ENCODE measurements at places on chromosomes 12 and 14.

DNA sequence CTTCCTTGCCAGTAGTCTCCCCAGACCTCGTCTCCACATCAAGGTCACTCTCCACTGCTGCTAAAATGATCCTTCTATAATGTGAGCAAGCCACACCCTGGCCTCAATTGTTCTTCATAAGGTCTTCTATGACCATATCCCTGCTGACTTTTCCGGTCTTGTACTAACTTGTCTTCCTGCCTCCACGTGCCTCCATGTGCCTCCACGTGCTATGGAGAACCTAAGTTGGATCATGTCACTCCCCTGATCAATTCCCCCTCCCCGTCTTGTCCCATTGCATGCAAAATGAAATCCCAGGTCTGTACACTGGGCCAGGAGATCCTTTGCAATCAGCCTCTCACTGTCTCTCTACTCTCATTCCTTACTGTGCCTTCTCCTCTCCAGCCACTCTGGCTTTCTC is 110.6 kb downstream of the TTC8 start:
- DNase-seq: no peak

DNA sequence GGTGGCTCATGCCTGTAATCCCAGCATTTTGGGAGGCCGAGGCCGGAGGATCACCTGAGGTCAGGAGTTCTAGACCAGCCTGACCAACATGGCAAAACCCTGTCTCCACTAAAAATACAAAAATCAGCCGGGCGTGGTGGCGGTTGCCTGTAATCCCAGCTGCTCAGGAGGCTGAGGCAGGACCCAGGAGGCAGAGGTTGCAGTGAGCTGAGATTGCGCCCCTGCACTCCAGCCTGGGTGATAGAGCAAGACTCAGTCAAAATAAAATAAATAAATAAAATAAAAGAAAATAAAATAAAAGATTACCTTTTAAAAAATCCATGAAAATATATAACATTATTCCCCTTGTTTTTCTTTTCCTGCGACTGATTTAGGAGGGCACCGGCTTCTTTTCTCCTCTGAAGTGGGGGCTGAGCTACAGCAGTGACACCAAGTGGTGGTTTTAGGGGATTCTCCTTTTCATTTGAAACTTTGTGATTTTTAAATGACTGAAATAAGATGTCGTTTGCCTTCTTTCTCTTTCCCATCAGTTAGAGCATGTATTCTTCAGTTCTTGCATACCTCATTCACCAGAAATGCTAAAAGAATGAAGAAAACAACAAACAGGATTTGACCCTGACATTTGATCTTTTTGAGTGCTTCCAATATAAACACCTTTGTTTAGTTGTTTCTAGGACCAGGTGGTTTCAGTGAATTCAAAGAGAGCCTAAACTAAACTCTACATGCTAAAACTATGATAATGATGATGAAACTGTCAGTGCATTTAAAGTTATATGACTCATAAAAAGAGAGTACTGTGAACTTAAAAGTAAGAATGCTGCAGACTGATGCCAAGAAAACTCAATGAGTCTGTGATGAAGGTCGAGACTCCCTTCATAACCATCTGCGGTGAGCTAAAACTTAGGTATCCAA is 22.6 kb upstream of the PKP2 start:
- DNase-seq: no peak

DNA sequence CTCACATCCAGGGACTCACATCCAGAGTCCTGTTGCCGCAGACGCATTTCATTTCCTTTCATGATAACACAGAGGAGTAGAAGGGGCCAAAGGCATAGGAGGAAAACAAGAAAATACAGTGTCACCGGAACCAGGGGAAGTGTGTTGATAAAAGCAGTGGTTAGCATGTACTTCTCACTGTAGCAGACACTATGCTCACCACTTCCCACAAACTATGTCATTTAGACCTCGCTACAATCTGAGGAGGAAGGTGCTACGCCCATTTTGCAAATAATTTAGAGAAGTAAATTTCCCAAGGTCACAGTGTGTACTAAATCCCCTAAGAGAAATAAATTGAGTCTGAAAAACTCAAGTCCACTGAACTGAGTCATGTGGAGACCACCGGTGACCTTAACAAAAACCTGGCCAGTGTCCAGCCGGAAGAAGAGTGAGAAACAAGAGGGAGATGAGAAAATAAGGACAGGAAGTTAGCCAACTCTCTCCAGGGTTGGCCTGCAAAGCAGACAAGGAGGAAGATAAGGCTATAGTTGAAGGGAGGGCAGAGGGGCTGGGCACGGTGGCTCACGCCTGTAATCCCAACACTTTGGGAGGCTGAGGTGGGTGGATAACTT is 25.8 kb upstream of the TMCC3 start:
- no peak for DNase-seq

- DNase-seq: no peak
Observed at GRCh38 chr14:31492759-31493498, 5.1 kb upstream of the GPR33 start.

GRCh38 chr12:1518591-1519516 is 75.5 kb downstream of the FBXL14 start:
- no peak for DNase-seq

DNA sequence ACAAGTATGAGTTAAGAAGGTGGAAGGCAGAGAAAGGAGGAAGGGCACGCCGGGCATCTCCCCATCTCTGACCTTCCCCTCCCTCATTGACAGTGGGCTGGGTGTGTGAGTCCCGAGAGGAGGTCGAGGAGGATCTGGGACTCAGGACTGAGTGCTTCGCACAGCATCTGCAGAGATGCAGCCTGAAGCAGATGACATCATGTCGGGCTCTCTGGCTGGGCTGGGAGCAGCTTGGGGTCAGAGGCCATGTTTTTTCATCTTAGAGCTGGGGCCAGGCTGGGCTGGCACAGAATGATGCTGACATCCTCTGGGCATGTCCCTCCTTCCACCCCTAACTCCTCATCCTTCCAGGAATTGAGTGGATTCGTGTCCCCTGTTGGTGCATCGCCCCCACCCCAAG is 43.5 kb downstream of the CMKLR1 start:
- DNase-seq: no peak

- no peak for DNase-seq
Observed at GRCh38 chr14:47660158-47660557, 15.2 kb downstream of the MDGA2 start.

GRCh38 chr14:75090353-75090752 is 20.9 kb downstream of the ZC2HC1C start:
- no peak for DNase-seq

DNA sequence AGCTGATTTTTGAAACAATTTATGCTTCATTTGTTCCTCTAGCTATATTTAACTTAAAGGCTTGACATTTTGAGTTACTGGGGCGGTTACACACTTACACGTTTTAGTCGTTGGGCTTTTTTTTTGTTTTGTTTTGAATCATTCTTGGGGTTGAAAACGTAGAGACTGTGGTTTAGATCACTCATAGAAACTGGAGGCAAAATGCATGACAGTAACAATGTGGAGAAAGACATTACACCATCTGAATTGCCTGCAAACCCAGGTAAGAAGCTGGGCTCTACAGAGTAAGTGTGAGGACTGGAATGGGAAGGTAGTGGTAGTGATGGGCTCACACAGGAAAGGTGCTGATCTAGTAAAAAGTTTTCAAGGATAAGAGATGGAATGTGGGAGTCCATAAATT is at the start of gene CLEC2D:
TSS of gene CLEC2D (plus strand) at position 180 of the 400 bp plus-strand sequence. CDS start at position 202, 22 bp downstream.
- no peak for DNase-seq

DNA sequence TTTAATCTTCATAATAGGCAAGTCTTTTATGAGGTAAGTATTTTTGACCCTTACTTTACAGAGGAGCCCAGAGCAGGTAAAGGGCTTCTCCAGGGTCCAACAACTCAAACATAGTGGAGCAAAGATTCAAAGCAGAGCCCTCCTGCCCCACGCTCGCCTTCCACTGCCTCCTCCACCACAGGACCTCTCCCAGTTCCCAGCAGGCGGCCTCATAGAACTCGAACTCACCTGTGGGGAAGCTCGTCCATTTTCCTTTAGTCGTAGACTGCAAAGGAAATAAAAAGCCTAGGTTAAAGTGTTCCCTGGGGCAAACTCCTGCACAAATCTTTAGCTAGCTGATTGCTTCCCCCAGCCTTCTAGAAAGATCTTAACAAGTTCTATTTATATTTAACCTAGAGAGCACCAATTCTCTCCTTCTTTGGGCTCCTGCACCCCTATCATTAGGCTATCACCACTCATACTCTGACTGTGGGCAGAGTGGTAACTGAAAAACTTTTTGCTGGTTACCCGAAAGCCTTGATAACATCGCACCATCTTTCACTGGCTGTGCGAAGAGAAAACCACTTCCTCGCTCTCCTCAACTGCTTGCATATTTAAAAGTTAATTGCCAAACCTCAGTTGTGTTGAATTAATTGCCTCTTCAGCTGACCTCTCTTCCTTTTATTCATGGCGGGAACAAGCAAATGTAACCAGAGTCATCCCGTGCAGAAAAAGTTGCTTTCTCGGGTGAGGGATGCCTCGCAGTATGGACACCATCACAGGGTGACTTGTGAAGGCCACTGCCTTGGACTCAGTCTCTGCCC is 299.6 kb downstream of the DPF3 start:
- DNase-seq: no peak

DNA sequence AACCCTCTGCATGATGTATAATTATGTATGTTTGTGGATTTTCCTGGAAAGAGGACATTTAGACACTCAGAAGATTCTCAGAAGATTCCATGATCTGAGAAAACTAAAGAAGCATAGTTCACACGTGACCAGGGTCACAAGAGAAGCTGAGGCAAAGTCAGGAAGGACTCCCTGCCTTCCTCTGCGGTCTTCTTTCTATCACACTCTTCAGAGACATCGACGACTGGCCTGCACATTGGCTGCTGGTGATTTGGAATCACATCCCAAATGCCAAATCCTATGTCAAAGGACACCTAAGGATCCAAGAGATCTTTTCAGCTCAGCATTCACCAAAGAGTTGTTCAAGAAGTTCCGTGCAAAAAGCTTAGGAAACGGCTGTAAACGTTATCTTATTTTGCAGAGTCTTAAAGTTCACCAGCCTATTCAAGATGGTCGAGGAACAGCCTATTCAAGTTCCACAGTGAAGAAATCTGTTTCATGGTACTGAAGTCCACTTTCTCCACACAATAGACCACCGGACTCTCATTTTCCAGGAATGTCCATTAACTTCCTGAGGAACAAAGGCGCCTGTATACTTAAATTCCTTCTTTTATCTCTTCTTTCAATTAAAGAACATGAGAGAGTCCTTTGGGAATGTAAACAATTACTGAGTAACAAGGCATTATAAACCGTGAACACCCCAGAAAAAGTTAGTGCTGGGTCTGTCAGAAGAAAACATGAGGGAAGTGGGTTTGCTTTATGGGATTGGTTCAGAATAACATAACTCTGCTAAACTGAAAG is 42.1 kb downstream of the IGF1 start:
- DNase-seq: no peak

- peak; percentile 52 for DNase-seq
Observed at GRCh38 chr12:5720381-5721005, 224.6 kb downstream of the ANO2 start.

GRCh38 chr12:62299617-62300016 is 39.4 kb downstream of the USP15 start:
- no peak for DNase-seq

DNA sequence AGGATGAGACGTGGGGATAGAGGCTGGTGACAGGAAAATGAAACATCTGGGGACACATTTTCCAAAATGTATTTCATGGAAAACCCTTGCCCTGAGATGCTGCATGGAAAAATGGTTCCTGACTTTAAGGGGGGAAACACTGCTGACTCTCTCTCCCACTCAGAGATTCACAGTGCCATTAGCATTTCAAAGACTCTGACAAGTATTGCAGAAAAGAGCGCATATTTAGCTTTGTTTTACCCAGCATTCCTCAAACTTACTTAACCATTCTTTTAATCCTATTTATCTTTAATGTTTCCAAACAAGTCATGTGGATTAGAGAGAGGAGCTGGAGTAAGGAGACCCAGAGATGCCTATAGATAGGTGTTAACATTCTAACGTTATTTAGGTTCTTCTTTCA is 141.8 kb upstream of the DYRK2 start:
- no peak for DNase-seq

DNA sequence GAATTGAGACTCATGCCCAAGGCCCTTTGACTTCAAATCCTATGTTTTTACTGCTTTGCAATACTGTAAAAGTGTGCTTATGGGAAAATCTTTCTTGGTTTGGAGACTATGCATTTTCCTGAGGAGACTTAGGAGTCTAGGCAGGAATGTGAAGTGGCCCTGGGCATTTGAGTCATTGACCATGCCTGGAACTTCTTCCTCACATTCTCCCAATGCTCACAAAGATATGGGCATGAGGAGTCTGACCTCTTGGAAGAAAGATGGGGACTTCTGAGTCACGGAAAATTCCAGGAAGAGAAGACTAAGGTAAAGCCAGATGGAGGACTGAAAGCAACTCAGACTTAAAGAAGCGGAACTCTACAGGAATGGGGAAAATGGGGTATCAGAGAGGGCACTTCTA is 38.2 kb upstream of the ZNF641 start:
- no peak for DNase-seq

GRCh38 chr14:99289394-99290189 is 17.6 kb upstream of the BCL11B start:
- DNase-seq: no peak

- no peak for DNase-seq
Observed at GRCh38 chr12:70248876-70249275, 5.6 kb downstream of the CNOT2 start.

DNA sequence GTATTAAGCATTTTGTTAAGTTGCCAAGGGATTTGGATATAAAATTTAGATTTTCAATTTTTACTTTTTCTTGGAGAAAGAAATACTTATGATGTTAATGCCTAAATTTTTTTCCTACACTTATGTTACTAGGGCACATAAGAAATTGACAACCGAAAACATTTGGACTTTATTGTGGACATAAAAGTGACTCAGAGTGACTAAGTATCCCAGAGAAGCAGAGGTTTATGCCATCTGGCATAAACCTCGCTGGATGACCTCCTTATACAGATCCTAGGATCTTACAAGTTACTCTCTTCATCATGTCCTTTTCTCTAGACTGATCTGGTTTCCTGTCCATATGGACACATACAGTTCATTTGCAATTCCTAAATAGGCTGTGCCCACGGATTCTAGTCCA is 89.8 kb downstream of the RERG start:
- no peak for DNase-seq

- DNase-seq: no peak
Observed at GRCh38 chr14:21086908-21087293, 11.6 kb downstream of the ZNF219 start.

Measured in vagina (tissue), 2 donors.